Caudate nucleus (tissue), 63 donors: ENCODE measurements at places on chromosomes 4 and X.

GRCh38 chrX:27132862-27133261, 330.3 kb downstream of the PPP4R3C start:
- no peak for DNase-seq

DNA sequence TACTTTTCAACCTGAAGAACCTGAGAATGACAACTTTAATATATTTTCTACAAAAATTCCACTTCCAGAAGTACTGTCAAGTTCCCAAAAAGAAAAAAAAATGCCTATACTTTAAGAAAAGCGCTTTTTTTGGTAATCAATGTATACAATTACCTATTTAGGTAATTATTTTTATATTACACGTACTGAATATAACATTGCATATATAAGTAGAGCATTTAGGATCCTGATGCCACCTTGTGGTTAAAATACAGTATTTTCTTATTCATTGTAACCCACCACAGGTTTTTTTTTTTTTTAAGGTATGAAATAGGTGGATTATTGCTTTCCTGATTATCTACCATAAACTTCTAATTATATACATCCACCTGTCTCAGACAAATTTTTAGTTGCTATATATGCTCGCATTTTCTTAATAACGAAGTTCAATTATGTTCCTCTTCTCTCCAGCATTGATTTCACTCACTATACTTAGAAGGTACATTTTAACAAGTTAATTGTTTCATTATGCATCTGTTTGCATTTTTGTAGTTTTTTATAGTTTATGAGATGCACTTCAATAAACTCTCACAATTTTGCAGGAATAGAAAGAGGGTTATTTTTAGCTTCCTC, 5.2 kb downstream of the MAP9 start:
- no peak for DNase-seq

DNA sequence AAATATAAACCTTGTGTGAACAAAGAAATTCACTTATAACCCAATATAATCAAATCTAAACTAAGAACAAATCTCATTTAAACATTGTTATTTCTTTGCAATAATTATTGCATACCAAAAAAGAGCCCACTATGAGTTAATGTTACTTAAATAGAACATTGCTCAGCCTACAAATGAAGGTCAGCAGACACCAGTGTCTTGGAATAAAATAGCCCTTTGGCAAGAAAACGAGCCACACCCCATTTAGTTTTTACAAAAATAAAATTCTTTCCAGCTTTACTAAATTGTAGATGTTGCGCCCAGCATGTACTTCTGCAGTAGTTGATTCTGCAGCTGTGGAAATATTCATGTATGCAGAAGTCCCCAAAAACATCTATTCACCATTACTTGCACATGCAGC, 12.2 kb downstream of the PLS3 start:
- no peak for DNase-seq

DNA sequence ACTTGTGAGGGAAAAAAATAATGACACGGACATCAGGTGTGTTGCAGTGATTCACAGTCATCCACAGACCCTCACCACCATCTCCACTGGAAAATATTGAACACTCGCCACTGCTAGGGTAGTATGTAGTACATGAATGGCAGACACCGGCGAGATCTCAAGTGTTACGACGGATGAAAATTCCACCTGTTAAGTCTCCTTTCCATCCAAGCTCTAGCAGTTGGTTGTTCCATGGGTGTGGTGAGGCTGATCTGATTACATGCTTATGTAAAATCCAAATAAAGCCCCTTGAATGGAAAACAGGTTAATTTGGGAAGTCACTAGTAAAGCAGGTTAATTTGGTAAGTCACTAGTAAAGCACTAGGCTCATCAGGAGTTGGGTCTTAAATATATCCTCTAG, 1.1 kb upstream of the ARMCX4 start:
- DNase-seq: no peak

DNA sequence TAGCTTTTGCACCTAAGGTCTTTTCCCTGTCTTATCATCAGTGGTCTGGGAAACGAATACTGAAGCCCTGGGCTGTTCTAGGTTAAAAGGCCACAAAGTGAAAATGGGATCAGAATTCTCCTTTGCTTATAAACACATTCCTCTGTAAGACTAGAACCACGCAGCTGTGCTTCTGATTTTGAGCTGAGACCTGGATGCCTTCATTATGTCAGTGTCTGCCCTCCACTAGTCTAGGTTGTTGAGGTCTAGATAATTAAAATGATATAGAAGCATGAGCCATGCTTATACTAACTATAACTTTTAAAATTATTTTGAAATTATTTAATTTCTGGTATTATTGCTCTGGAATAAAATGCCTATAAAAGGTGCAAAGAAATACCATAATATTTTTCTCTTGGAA, 403.9 kb downstream of the ADGRL3 start:
- DNase-seq: no peak

GRCh38 chr4:176949029-176949428, 156.3 kb upstream of the VEGFC start:
- no peak for DNase-seq
